ENCODE measurements at places on chromosomes 13 and 19.

DNA sequence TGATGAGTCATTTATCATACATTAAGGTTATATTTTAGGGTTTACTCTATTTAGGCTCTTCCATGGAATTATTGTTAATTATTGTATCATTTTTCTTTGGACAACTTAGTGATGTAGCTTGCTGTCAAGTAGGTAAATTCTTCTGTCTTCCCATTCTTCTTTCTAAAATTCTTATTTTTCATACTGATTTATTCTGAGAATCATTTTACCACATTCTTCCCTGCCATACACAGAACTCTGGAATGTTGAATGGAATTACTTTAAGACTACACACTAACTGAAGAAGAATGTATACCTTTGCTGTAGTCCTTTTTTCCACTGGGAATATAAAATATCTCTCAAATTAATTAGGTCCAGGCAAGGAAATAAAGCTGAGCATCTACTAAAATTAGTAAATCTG lies 24.5 kb upstream of the SLC7A1 start:
- DNase-seq = peak; percentile 14

DNA sequence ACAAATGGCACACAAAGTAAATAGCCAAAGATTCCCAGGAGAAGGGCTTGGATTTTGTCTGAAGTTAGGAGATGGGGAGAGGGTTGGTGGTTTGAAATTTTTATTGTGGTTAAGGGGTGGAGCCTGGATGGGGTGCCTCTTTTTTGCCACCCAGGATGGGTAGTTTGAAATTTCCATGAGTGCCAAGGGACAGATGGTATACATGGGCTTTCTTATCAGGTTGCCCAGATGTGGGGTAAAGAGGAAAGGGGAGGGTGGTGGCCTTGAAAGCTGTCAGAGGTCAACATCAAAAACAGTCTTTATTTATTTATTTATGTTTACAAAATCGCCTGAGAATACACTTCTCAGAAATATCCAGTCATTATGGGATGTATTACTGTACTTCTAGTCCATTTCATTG lies 46.2 kb downstream of the LMO7 start:
- no peak for DNase-seq

GRCh38 chr13:31967155-31967554 lies 64.4 kb upstream of the FRY start:
- DNase-seq = no peak

DNA sequence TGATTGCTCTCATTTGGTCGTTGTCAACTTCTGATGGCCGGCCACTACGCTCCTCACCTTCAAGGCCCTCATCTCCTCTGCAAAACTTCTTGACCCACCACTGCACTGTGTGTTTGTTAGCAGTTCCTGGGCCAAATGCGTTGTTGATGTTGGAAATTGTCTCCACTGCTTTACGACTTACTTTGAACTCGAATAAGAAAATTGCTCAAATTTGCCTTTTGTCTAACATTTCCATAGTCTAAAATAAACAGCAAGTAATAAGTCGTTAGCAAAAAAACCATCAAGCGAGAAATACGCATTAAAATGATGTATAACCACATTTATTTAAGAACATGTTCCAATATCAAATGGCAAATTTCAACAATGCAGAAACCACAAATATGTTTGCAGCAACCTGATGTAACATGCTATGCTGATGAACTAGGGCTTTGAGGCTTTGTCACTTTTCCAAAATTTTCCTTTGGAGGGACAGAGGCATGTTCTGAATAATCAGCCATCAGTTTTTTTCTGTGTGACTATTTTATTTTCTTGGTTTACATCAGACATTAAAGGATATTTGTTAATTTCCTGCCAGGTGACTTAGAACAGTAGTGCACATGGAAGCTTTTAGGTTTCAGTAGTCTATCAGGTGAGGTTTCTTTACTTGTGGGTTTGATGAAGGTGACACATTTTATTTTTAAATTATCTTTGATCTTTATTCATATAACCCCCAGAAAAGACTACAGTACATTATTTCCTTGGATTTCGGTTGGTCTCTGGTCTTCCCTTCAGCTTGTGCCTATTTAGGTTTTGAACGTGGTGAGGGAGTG lies 74.7 kb upstream of the TEX29 start:
- no peak for DNase-seq

DNA sequence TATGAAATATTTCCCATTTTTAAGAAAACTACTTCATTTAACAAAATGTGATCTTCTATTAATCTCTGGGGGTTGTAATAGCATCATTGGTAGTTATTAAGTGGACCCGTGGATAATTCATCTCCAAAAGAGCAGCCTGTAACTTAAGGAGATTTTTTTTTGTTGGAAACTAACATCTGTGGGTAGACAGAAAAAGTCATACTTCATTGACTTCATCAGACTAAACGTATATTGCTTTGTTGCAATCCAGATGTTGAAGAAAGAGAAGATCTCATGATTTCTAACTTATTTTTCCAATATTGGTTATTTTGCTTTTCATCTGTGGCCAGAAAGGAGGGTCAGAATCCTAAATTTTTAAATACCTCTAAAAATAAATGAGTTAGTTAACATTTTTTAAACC lies 296.5 kb upstream of the MIR17HG start:
- no peak for DNase-seq

GRCh38 chr19:57436417-57436816 lies 1.3 kb downstream of the ZNF749 start:
- DNase-seq = peak; percentile 5

- DNase-seq = no peak
Observed at GRCh38 chr19:3563709-3564524, 6.5 kb upstream of the MFSD12 start.

DNA sequence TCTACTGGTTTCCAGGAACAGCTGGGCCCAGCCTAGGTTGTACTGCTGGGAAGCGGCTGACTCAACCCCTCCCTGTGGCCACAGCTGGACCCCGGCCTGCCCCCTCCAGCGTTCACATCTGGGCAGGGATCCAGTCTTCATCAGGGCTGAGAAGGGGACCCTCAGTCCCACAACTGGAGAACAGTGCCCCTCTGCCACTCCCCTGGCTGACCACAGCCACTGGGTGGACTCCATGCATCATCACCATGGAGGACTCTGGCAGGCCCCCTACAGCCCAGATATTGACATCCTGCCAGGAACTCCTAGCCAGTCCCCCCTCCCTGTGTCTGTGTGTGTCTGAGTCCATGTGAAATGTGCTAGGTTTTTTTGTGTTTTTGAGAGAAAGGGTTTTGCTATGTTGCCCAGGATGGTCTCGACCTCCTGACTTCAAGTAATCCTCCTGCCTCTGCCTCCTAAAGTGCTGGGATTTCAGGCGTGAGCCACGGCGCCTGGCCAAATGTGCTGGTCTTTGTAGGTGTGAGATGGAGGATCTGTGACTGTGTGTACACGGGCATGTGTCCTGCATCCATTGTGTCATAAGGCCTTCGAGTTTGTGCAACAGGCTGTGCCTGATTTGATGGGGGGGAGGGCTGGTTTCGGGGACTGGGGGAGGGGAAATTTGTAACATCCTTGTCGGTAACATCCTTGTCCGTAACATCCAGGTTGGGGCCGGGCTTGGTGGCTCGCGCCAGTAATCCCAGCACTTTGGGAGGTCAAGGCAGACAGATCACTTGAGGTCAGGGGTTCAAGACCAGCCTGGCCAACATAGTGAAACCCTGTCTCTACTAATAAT lies 4.0 kb upstream of the HOOK2 start:
- DNase-seq = peak; percentile 85

- no peak for DNase-seq
Observed at GRCh38 chr19:28685802-28686201, 527.1 kb downstream of the UQCRFS1 start.

GRCh38 chr19:45947926-45948325 lies 25.7 kb downstream of the NOVA2 start:
- DNase-seq = peak; percentile 9

DNA sequence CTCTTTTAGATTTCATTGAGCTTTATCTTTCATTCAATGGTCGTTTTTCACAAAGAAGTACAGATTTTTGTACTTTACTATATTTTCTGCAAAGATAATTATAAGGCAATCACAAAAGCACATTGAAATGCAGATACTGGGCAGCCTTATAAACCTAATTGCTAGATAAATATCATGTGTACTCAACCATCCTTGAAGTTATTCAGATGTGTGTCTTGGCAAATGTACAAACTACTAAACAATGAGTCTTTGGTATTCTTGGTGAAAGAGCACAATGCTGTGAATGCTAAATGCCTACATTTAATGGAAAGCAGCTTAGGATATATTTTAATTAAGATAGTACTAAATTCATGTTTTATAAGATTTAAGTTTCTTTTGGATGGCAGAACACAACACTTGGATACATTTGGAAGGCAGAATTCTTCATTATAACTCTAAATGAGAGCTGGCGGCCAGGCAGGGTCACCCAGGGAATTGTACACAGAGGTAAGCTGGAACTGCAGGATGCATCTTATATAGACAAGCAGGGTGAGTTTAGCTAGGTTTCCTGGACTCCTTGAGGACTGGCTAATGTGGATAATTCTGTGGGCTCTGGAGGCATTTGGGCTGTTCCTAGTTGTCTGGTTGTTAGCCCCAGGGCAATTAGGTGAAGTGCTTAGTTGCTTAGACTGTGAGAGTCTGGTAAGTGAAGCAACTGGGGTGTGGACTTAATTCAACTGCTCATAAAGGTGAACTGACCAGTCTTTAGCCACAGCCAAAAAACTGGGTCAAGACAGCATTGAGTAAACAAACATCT lies 286.6 kb downstream of the PCDH20 start:
- no peak for DNase-seq

DNA sequence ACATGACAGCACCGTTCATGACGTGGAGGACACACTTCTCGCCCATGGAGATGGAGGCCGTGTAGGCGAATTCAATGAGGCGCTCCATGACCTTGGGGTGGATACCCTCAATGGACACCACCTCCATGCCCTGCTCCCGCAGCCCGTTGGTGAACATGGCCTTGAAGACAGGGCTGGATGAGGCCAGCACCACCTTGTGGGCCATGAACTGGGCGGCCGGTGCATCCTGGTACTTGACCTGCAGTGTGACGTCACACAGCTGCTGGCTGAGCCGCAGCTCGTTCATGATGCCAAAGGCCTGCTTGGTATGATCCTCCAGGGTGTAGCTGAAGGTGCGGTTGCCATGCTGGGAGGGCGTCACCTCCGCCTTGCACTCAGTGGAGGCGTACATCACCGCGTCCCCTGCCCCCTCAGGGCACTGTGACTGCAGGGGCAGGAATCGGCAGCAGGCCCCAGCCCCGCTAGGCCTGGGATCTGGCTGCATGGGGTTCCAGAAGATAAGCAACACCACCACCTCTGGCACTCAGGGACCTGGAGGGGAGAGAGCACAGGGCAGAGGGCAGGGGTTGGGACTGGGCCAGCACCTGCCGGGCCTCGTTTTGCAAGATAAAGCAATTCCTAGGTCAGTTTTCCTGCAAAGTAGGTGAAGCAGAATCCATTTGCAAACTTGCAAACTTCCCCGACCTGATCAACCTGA lies 3.5 kb downstream of the KEAP1 start:
- DNase-seq = no peak

- DNase-seq = peak; percentile 42
Observed at GRCh38 chr19:1608359-1609102, 3.3 kb upstream of the UQCR11 start.

DNA sequence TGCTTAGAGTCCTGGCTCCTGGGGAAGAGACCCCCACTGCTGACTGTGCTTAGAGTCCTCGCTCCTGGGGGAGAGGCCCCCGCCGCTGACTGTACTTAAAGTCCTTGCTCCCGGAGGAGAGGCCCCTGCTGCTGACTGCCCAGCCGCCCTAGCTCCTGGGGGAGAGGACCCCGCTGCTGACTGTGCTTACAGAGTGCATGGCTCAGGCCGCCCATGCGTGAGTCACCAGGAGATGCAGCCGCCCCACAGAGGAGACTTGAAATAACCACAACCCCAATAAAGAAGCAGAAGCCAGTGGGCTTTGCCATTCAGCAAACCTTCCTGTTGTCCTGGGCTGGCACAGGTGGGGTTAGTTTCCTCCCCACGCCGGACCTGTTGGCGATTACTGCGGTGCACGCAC lies 79.2 kb upstream of the C13orf46 start:
- peak; percentile 73 for DNase-seq

DNA sequence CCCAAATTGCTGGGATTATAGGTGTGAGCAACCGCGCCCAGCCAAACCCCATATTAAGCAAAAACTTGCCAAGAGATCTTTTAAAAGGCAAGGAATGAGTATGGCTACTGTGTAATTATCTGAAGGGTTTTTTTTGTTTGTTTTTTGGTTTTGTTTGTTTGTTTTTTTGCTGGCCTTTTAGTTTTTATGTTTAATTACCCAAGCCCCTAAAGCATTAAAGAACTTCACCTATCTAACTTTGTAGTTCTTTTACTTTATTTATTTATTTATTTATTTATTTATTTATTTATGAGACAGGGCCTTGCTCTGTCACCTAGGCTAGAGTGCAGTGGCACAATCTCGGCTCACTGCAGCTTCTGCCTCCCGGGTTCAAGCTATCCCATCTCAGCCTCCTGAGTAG lies 40.3 kb upstream of the GARRE1 start:
- DNase-seq = no peak

DNA sequence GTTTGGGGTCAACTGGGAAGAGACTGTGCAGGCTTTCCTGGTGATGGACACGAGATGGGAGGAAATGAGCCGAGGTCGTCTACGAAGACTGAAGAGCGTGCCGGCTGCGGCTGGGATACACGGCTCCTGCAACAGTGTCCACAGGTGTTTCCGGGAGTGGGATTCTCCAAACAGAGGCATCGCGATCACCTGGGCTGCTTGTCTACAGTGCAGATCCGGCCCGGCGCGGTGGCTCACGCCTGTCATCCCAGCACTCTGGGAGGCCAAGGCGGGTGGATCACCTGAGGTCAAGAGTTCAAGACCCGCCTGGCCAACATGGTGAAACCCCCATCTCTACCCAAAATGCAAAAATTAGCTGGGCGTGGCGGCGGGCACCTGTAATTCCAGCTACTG lies 11.6 kb upstream of the SLC39A3 start:
- no peak for DNase-seq

DNA sequence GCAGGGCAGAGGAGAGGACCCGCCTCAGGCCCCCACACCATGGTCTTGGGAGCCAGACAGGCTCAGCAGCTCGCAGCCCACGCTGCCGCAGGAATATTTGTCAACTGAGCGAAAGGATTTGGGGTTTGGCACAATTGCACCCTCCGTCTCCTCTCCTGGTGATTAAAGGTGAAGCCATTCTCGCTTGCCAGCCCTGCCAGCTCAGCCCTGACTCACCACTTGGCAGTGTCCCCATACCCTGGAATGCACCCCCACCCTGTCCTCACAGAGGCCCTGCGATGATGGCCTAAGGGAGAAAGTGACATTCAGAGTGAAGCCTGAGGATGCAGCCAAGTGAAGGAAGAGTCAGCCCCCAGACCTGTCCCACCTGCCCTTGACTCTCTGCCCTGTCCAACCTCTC lies 18.8 kb downstream of the CYTH2 start:
- DNase-seq = peak; percentile 86
